ENCODE measurements at places on chromosomes 4 and X.

GRCh38 chr4:171472230-171472629 lies 341.0 kb upstream of the GALNTL6 start:
- DNase-seq = no peak

GRCh38 chr4:8393593-8394038 lies 46.9 kb downstream of the ACOX3 start:
- DNase-seq = no peak

DNA sequence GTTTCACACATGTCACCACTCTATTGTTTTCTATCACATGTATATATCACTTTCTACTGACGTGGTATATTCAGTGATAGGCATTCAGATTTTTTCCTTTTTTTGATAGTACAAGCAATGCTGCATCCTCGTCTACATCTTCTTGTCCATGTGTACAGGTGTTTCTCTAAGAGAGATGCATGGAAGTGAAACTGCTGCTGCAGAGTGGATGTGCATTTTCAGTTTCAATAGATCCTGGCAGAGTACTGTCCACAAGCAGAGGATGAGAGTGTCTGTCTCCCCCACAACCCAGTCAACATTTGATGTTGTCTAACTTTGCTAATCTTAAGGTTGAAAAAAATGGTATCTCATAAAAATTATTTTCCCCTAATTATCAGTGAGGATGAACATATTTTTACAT lies 194.0 kb upstream of the CASK start:
- DNase-seq = no peak

- no peak for DNase-seq
Measured at GRCh38 chr4:111510535-111510934, 634.7 kb upstream of the FAM241A start.

Measured in mesenteric fat pad (tissue), 1 donor.